RPMI7951 (cell line): ENCODE measurements at places on chromosomes 6 and 20. TPM values are rescaled to one million over a fixed set of nuclear protein-coding genes. Genes with fewer than 3 reads are reported as not detected.

Gene SLC29A1
- 22.1 and 22.2 TPM in 2 replicates for total RNA-seq

Gene OR2J3
- not detected in 2 replicates for total RNA-seq

Gene C6orf163
- 0.12 and 0.29 TPM in 2 replicates for total RNA-seq

Gene KHDC1L
- total RNA-seq = 0.29 TPM in 1 of 2 replicates, not detected in the other

DNA sequence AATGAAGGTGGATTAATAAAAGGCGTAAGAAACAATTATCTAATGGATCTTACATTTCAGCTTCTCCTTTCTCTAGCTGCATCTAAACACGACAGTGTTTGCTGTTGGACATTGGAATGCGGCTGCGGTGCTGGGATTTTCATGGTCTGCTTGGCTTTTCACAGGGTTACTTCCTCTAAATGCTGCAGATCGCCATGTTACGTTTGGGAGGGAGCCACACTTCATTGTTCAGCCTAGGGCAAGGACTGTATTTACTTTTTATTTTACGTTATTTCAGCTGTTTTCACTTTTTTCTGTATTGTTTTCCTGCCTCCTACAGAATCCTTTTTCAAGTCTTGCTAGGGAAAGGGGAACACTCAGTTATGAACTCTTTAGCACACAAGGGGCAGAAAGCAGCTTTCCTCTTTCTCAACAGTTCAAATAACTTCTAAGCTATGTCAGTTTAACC, 97.9 kb upstream of the MTHFD1L start:
- DNase-seq = no peak

DNA sequence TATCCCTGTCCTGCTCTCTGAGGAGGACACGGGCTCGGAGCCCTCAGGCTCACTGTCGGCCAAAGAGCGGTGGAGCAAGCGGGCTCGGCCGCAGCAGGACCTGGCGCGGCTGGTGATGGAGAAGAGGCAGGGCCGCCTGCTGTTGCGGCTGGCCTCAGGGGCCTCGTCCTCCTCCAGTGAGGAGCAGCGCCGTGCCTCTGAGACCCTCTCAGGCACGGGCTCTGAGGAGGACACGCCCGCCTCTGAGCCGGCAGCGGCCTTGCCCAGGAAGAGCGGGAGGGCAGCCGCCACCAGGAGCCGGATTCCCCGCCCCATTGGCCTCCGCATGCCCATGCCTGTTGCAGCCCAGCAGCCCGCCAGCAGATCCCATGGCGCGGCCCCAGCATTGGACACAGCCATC, 14.2 kb upstream of the SLC22A7 start:
- no peak for DNase-seq

- DNase-seq = peak; percentile 91
Observed at GRCh38 chr20:24584538-24585356, 115.3 kb downstream of the SYNDIG1 start.

DNA sequence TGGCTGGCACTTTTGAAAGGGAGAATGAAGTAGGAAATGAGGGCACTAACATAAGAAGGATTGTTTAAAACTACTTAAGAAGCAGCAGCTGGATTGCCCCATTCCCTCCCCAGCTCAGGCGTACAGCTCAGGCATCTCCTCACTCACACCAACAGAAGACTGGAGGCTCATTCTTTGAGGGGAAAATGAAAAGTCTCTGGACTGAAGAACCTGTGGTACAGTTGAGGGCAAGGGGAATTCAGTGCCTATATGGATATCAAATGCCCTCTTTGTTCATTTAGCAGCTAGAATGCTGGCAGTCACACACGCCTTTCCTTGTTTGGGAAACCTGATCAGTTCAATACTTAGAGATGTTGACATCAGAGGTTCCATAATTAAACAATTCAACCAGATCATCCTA, 502.1 kb upstream of the SOX4 start:
- DNase-seq = peak; percentile 43

GRCh38 chr6:126909493-126909892, 209.0 kb upstream of the RSPO3 start:
- no peak for DNase-seq

DNA sequence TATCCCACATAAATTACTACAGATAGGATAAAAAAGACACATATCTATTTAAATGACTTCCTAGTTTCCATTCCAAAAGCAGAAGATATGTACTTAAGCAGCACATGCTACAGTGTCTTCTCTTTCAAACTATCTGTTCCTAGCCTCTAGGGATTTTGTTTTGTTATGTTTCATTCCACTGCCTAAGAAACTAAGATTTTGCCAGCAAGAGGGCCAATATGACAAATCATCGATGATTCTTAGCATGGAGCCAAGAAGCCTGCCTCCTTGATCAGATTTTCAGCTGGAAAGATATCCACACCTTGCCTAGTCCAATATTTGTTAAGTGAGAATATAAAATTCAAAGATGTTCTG, 7.0 kb downstream of the SNX5 start:
- DNase-seq = no peak

DNA sequence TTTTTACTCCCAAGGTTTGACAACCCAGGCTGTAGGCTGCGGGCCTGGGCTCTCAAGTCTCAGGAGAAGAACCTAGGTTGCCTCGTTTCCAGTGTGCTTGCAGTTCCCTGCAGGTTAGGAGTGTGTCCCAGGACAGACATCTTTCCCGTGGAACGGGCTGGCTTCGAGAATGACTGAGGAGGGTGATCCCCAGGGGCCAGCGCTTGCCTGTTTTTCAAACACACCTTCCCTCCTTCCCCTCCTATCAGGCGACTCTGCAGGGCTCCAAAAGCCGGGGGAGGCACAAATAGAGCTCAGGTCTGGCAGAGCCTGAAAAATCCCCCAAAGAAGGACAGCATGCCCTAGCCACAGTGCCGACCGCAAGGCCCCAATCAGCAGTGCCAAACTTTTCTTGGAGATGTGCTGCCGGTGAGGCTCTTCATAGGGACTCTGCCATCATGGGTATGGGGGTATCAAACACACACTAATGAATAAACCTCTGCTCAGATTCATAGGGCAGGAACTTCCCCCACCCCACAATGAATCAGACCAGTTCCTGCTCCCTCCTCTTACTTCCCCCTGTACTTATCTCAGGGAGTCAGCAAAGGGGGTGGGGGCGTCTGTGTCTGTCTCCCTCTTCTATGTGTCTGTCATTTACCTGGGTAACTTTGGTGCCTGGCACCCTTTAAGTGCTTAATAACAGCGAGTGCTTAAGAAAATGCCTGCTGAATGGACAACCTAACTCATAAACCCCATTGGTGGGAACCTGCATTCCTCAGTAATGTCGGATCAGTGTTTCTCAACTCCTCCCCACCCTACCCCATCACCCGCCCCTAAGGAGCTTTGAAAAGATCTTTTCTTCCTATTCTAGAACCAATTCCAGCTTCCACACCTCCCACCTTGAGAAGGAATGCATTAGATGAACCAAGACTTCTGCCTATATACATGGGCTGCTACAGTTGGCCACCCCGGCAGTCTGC, 1.6 kb downstream of the KCNG1 start:
- no peak for DNase-seq

DNA sequence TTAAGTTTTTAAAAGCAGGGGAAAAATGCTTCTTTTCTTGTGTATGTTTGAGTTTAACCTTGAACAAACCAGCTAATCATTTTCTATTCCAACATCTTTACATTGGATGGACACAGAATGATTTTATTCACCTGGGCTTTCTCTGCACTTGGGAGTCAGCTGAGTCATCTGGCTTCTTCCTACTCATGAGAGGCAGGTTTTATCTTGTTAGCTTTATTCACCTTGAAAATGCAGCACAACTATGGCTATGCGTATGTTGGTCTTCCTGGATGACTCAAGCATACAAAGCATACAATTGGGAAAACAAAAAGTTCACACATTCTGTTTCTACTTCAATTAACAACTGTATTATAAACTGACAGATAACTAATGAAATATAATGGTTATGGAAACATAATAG, 737.7 kb downstream of the FRK start:
- DNase-seq = no peak

DNA sequence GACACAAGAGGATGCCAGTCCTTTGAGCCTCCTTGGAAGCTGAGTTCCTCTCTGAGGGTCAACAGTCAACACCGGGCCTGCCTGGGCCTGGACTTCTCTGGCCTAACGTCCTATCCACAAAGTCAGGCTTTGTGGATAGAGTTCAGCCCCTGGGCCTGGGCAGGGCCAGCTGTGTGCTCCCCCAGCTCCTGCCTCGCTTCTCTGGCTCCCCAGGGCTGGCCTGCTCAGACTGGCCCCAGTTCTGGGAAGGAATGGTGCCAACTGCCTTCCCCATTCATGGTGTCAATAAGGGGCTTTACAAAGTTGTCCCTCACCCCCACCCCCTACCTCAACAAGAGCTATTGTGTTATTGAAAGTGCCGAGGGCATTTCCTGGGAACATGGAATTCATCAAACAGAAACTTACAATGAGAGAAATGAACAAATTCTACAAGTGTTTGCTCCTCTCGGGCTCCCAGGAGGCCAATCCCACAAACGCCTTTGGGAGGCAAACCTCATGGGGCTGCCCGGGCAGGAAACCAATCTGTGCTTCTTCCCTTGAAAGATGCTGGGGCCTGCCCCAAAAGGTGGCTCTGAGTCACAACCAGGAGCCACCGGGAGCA, 26.5 kb upstream of the PPP1R14C start:
- DNase-seq = no peak

DNA sequence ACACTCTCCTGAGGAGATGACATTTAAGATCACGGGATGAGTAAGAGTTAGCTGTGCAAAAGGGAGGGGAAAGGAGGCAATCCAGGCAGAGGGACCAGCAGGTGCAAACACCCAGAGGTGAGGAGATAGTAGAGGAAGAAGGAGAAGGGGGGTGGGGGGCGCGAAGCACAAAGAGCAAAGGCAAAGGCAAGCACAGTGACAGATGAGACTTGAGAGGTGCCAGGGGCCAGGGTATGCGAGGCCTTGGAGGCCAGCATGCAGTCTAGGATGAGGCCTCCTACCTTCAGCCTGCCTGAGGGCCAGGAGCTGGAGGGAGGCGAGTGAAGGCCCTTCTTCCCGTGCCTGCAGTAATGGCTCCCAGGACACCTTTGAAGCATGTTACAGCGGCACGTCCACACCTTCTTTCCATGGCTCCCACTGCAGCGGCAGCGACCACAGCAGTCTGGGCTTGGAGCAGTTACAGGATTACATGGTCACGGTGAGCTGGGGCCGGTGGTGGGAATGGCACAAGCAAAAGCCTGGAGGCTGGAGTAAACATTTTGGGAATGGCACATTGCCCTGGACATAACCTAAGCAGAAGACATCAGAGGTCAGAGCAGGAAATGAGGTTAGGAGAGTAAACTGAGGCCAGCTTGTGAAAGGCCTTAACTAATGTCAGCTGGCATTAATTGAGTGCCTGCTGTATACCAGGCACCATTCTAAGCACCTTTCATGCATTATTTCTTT, 18.6 kb downstream of the CCM2L start:
- no peak for DNase-seq

DNA sequence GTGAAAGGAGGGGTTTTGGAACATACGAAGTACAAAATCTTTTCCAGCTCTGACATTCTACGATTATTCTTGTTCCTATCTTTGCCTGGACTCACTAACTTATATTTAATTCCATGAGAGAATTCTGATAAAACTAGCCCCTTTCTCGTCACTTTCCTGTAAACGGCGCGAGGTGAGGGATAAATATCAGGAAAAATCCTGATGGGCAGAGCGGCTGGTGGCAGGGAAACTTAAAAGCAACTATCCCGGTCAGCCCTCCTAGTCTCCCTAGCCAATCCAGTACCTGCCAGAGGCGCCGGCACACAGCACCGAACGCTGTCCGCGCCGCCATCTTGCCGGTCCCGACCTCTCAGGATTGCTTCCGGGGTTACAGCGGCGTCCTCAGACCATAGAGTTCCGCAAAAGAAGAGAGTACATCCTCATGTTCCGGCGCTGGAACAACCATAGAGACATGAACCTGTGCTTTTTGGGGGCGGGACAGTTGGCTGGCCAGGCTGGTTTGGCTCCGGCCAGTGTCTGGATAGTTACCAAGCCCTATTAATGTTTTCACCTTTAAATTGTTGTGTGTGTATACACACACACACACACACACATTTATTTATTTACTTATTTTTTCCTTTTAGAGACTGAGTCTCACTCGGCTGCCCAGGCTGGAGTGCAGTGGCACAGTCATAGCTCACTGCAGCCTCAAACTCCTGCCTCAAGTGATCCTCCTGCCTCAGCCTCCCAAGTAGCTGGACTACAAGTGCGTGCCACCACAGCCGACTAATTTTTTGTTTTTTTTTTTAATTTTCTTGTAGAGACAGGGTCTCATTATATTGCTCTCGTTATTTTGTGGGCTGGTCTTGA, at the start of gene MRPS10:
Gene MRPS10, minus strand, starts transcription at position 343 of the 849 bp plus-strand sequence. Its CDS starts 12 bp downstream, at position 331.
- DNase-seq = peak; percentile 96

GRCh38 chr6:90090866-90091265, 196.6 kb downstream of the GJA10 start:
- no peak for DNase-seq

DNA sequence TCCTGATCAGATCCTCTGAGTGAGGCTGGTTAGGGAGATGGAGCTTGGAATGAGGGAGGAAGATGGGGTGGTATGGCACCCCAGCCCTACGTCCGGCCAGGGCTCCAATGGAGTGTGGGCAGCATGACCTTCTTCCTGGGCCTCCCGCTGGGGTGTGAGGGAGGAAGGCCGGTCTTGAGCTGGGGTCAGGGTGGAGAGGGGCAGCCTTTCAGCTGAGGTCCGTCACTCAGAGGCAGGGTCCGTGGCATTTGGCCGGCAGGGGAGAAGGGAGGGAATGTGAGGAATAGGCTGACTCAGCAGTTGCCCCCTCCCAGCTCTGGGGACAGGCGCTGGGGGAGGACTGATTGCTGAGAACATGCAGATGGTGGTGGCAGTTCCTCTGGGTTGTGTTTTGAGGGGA, 25.5 kb upstream of the VEGFA start:
- DNase-seq = no peak
